ENCODE measurements at places on chromosomes 11 and 22. TPM values are rescaled to one million over a fixed set of nuclear protein-coding genes. Genes with fewer than 3 reads are reported as not detected.

DNA sequence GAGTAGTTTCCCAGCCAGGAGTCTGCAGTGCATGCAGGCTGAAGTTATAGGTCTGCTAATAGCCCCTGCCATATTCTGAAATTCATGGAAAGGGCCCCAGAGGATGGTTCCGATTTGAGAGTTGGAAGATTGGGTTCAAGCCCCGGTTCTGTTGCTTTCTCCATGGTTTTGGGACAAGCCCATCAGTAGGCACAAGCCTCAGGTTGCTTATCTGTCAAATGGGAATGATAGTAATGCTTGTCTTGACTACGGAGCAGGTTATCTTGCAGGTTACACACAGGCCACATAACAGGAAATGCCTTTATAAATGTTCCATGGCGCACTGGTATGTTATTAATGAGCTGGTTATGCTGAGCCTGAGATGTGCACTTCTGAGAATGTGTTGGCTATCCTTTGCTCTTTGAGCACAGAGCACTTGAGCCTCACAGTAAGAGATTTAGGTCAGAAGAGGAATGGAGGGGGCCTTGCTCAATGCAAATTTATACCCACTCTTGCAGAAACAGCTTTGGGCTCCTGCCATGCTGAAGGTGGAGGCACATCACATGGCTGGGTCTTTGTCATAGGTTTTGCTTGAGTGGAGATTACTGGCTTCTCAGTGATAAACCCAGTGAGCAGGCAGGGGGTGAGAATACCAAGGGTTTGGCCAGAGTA, 47.1 kb downstream of the ZNRF3 start:
- DNase-seq, result no peak
- H3K4me1 ChIP-seq, result peaks cover 3% of the 10 kb centered on the region
- no peak overlapping the region for H3K27ac ChIP-seq
- no peak overlapping the region for H3K4me3 ChIP-seq
- H3K36me3 ChIP-seq, result peaks cover 2% of the 10 kb centered on the region

GRCh38 chr11:126588630-126589491, 233.4 kb downstream of the ST3GAL4 start:
- H3K27ac ChIP-seq, result no peak overlapping the region
- no peaks in the 10 kb centered on the region for H3K27me3 ChIP-seq
- H3K4me1 ChIP-seq, result peaks cover 4% of the 10 kb centered on the region
- no peaks in the 10 kb centered on the region for H3K36me3 ChIP-seq
- no peak overlapping the region for H3K4me3 ChIP-seq
- no peak for DNase-seq

DNA sequence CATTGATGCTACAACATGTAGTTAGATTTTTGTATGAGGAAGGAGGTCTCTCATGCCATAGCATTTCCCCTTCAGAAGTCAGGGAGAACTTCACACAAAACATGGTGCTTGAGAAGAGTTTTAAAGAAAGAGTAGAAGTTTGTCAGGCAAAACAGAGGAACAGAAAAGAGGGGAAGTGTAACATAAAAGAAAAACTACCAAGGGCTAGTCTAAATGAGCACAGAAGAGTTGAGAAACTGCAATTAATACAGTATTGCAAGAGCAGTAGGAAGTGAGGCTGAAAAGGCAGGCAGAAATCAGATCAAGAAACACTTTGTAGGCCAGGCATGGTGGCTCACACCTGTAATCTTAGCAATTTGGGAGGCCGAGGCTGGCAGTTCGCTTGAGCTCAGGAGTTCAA, 61.0 kb downstream of the FAM168A start:
- H3K36me3 ChIP-seq, result peaks cover 2% of the 10 kb centered on the region
- no peak overlapping the region for H3K4me3 ChIP-seq
- H3K27ac ChIP-seq, result no peak overlapping the region
- H3K27me3 ChIP-seq, result no peaks in the 10 kb centered on the region
- no peak for DNase-seq

GRCh38 chr11:116224154-116224888, 548.5 kb downstream of the BUD13 start:
- peak; percentile 57 for DNase-seq
- peaks cover 4% of the 10 kb centered on the region for H3K36me3 ChIP-seq
- H3K4me3 ChIP-seq, result no peak overlapping the region
- no peaks in the 10 kb centered on the region for H3K27me3 ChIP-seq
- no peak overlapping the region for H3K27ac ChIP-seq
- H3K4me1 ChIP-seq, result no peaks in the 10 kb centered on the region

DNA sequence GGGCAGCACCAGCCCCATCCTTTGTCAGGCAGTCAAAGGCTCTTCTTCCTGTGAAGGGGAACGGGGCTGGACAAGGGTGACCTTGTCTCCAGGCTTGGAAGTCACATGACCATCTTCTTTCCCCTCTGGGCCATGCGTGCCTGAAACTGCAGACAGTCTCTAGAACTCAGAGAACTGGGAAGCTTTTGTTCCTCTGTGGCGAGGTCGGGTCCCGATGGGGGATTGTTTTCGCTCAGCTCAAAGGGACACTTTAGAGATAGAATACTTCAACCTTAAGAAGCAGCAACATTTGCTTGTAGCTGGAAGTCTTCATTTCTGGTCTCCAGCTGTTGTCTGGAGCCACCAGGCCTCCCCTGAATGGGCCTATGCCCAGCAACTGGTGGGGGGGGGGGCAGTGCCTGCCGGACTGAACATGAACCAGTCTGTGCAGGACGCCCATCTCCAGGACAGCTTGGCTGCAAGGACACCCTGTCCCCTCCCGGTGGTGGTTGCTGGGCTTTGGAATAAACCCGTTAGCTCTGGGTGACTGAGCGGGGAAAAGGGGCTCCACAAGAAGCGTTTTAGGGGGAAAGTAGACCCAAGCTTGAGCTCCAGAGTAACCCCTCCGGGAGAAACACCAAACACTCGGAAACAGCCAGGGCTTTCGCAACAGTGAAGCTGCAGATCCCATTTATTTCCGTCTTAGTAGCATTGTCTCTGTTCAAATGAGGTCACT, 55.7 kb upstream of the EMID1 start:
- no peaks in the 10 kb centered on the region for H3K36me3 ChIP-seq
- H3K4me3 ChIP-seq, result no peak overlapping the region
- H3K4me1 ChIP-seq, result peaks cover 8% of the 10 kb centered on the region
- DNase-seq, result peak; percentile 22
- H3K27me3 ChIP-seq, result no peaks in the 10 kb centered on the region

- peak overlapping the region; percentile 99 for H3K4me3 ChIP-seq
- H3K36me3 ChIP-seq, result peaks cover 44% of the 10 kb centered on the region
- H3K4me1 ChIP-seq, result no peaks in the 10 kb centered on the region
- H3K27me3 ChIP-seq, result no peaks in the 10 kb centered on the region
- DNase-seq, result no peak
- peak overlapping the region; percentile 88 for H3K27ac ChIP-seq
Observed at GRCh38 chr22:35400501-35400790, 506 bp downstream of the MCM5 start.

DNA sequence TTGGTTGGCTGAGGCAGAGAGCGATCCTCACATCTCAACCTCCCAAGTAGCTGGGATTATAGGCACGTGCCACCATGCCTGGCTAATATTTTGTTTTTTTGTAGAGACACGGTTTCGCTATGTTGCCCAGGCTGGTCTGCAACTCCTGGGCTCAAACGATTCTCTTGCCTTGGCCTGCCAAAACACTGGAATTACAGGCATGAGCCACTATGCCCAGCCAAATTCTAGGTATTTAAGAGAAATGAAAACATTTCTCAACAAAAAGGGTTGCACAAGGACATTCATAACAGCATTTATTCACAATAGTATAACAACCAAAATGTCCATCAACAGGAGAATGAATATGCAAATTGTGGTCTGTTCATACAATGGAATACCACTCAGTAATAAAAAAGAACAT, 31.7 kb upstream of the RBX1 start:
- H3K4me3 ChIP-seq, result no peak overlapping the region
- H3K4me1 ChIP-seq, result no peaks in the 10 kb centered on the region
- H3K27me3 ChIP-seq, result no peaks in the 10 kb centered on the region

DNA sequence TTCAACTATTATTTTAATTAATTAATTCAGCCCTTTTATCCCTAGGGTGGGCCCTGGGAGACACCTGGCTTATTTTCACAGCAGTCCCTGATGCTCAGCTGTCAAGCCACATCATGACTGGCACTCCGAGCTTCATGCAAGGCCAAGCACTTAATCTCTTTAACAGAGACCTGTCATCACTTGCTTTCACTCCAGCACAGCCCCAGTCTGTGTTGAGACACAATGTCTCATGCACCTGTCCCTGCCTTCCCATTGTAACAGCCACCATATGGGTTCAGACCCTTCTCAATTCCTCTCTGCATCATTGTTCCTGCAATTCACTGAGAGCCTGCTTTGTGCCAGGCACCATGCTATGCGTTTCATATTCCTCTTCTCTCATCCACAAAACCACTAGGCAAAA, 222.2 kb upstream of the TENM4 start:
- H3K27me3 ChIP-seq, result no peaks in the 10 kb centered on the region
- DNase-seq, result no peak
- no peak overlapping the region for H3K4me3 ChIP-seq
- peaks cover 3% of the 10 kb centered on the region for H3K4me1 ChIP-seq
- H3K36me3 ChIP-seq, result no peaks in the 10 kb centered on the region

- no peaks in the 10 kb centered on the region for H3K36me3 ChIP-seq
- DNase-seq, result no peak
- no peaks in the 10 kb centered on the region for H3K27me3 ChIP-seq
- H3K27ac ChIP-seq, result no peak overlapping the region
- H3K4me1 ChIP-seq, result no peaks in the 10 kb centered on the region
- no peak overlapping the region for H3K4me3 ChIP-seq
Observed at GRCh38 chr11:8665222-8665621, 17.2 kb downstream of the TRIM66 start.

GRCh38 chr11:10898003-10898762, 40.3 kb upstream of the ZBED5 start:
- H3K27ac ChIP-seq, result no peak overlapping the region
- no peak overlapping the region for H3K4me3 ChIP-seq
- H3K36me3 ChIP-seq, result no peaks in the 10 kb centered on the region
- H3K4me1 ChIP-seq, result no peaks in the 10 kb centered on the region
- H3K27me3 ChIP-seq, result no peaks in the 10 kb centered on the region

- no peak overlapping the region for H3K27ac ChIP-seq
- peaks cover 3% of the 10 kb centered on the region for H3K4me1 ChIP-seq
- H3K27me3 ChIP-seq, result no peaks in the 10 kb centered on the region
- peak; percentile 85 for DNase-seq
- no peak overlapping the region for H3K4me3 ChIP-seq
- no peaks in the 10 kb centered on the region for H3K36me3 ChIP-seq
Observed at GRCh38 chr11:132864811-132865576, 667.3 kb downstream of the OPCML start.

GRCh38 chr22:48423481-48423911, 1404.2 kb downstream of the BRD1 start:
- no peak overlapping the region for H3K27ac ChIP-seq
- no peak for DNase-seq
- no peaks in the 10 kb centered on the region for H3K4me1 ChIP-seq
- H3K27me3 ChIP-seq, result no peaks in the 10 kb centered on the region
- H3K36me3 ChIP-seq, result no peaks in the 10 kb centered on the region

DNA sequence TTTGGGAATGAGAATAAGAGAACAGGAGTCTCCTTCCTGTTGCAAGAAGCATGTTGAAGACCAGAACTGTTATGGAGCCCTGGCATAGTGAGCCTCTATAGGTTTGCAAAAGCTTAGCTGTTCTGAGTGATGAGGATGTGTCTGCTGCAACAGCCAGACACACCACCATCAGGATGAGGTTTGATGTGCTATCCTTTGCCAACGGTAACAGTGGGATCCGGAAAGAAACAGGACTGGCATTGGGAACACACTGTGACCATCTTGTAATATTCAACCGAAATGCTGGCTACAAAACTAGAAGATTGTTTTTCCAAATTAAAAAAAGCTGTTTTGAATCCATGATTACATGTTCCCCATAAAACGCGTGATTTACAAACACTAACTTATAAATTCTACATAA, 117.0 kb downstream of the ME3 start:
- DNase-seq, result no peak
- H3K4me1 ChIP-seq, result no peaks in the 10 kb centered on the region
- no peaks in the 10 kb centered on the region for H3K27me3 ChIP-seq
- H3K4me3 ChIP-seq, result no peak overlapping the region
- H3K36me3 ChIP-seq, result no peaks in the 10 kb centered on the region

GRCh38 chr22:46491946-46492345, 45.5 kb downstream of the CELSR1 start:
- no peaks in the 10 kb centered on the region for H3K27me3 ChIP-seq
- no peaks in the 10 kb centered on the region for H3K4me1 ChIP-seq
- H3K27ac ChIP-seq, result no peak overlapping the region
- H3K4me3 ChIP-seq, result no peak overlapping the region
- H3K36me3 ChIP-seq, result no peaks in the 10 kb centered on the region

- DNase-seq, result no peak
- H3K27me3 ChIP-seq, result no peaks in the 10 kb centered on the region
- no peaks in the 10 kb centered on the region for H3K4me1 ChIP-seq
Observed at GRCh38 chr11:74937696-74938475, 11.0 kb downstream of the XRRA1 start.

- no peak for DNase-seq
- H3K27ac ChIP-seq, result no peak within 1 kb of the TSS
- peaks cover 2% of the 10 kb centered on the region for H3K4me1 ChIP-seq
- peaks cover 12% of the 10 kb centered on the region for H3K36me3 ChIP-seq
- no peaks in the 10 kb centered on the region for H3K27me3 ChIP-seq
- H3K4me3 ChIP-seq, result peak within 1 kb of the TSS; percentile 78
Observed at GRCh38 chr11:64358907-64359711, at the start of gene RPS6KA4. TSS of gene RPS6KA4 (plus strand) at chr11:64359162. CDS start at chr11:64359236, 74 bp downstream.

DNA sequence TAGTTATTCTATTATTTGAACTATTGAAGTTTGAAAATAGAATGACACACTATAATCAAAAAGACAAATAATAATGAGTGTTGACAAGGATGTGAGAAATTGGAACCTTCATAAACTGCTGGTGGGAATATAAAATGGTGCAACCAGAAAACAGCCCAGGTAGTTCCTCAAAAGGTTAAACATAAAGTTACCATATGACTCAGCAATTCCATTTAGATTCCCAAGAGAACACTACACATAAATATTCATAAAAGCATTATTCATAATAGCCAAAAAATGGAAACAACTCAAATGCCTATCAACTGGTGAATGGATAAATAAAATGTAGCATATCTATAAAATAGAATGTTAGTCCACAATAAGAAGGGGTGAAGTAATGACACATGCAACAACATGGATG, 21.7 kb downstream of the CCDC73 start:
- no peak for DNase-seq
- H3K27me3 ChIP-seq, result no peaks in the 10 kb centered on the region
- no peaks in the 10 kb centered on the region for H3K36me3 ChIP-seq
- H3K27ac ChIP-seq, result no peak overlapping the region
- H3K4me3 ChIP-seq, result no peak overlapping the region

The MS4A3 gene
- total RNA-seq, result not detected

The NEFH gene
- total RNA-seq, result 5.8 TPM

The SCGB1A1 gene
- not detected for total RNA-seq

The TMPRSS4 gene
- not detected for total RNA-seq

The BRSK2 gene
- 24.2 TPM for total RNA-seq

The FAM180B gene
- 0.31 TPM for total RNA-seq

The METTL15 gene
- 9.9 TPM for total RNA-seq
